NCI-H226 (cell line): ENCODE measurements at places on chromosomes 1 and 21.

DNA sequence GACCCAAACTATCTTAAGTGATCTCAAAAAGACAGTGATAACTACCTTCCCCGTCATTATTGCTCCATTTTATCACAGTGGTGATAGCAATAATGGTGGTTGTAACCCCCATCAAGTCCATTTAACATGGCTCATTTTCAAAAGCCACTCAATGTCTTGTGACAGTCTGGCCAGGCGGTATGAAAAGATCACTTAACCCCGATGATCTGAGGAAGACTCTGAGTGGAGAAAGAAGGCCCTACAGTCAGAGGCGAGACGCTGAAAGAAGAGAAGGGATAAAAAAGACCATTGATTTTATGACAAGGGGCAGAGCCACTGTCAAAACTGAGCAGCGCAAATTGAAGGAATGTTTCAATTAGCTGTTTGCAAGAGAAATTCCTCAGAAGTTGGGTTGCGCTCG is 417.2 kb upstream of the PBX1 start:
- DNase-seq = no peak

DNA sequence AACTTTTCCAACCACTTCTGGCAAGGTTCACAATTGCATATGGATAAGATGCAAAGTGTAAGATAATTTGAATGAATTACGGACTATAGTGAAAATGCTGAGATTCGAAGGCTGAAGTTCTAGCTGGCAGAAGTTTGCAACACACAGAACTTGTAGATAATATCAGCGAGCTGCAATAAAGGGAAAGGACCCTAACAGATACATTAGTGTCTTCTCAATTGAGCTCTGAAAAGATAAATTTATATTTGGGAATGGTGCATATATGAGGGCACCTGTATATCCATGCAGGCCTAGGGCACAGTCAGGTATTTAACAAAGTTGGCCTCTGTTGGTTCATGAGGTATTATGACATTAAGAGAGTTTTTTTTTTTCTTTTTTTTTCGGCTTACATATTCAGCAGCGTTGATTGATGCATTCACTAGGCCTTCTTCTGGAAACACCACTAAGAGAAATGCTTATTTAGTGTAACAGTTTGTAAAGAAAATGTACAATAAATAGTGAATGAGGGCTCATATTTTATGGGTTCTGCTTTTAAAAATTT is 2.2 kb downstream of the NFIA start:
- DNase-seq = no peak

GRCh38 chr1:205488074-205488723 is 16.3 kb upstream of the CDK18 start:
- peak; percentile 75 for DNase-seq

- DNase-seq = no peak
Observed at GRCh38 chr1:66777831-66778230, 23.2 kb downstream of the INSL5 start.

DNA sequence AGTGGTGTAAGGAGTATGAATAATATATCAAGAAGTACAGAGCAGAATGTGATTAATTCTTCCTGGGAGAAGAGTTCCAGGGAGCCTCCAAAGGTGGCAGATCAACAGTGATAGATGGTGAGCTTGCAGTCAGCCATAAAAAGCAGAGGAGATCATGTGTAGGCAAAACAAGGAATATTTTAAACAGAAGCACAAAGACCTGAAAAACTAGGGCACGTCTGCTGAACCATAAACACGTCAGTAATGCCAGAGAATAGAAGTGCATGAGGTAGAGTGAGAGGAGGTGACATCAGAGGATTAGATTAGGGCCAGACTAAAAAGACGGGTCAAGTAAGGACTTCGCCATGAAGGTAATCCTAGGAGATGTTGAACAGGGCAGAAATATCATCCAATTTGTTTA is 151.8 kb downstream of the EIF4G3 start:
- DNase-seq = no peak

- DNase-seq = no peak
Observed at GRCh38 chr1:224523676-224524075, 89.1 kb upstream of the WDR26 start.
